ENCODE measurements at places on chromosomes 12 and 14.

DNA sequence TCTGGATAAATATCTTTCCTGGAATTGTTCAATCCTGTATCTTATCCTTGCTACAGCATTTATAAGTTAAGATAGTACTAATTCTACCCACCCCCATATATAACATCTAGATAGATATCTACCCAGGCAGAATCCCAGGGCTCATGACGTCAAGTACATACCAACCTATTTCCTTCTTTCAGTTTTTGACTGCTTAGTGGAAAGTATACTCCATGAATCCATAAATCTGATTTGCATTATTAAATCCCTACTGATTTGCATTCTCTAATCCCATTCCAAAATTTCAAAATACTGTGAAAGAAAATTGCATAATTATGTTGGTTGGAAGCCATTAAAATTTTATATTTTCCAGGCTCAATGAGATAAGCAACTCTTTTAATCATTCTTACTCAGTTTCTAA is 111.7 kb downstream of the KITLG start:
- no peak for DNase-seq

- DNase-seq = no peak
Observed at GRCh38 chr14:64755781-64756221, 51.6 kb downstream of the PLEKHG3 start.

DNA sequence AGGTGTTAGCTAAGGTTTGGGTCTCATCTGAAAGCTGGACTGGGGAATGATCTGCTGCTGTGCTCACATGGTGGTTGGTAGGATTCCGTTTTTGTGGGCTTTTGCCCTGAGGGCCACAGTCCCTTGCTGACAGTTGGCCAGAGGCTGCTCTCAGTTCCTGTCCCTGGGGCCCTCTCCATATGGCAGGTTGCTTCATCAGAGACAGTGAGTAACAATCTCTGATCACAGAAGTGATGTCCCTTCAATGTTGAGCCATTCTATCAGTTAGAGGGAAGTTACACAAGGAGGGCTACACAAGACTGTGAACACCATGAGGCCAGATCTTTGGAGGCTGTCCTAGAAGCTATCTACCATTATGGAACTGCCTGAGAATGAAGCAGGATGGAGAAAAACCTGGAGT is 137.2 kb downstream of the AACS start:
- no peak for DNase-seq

DNA sequence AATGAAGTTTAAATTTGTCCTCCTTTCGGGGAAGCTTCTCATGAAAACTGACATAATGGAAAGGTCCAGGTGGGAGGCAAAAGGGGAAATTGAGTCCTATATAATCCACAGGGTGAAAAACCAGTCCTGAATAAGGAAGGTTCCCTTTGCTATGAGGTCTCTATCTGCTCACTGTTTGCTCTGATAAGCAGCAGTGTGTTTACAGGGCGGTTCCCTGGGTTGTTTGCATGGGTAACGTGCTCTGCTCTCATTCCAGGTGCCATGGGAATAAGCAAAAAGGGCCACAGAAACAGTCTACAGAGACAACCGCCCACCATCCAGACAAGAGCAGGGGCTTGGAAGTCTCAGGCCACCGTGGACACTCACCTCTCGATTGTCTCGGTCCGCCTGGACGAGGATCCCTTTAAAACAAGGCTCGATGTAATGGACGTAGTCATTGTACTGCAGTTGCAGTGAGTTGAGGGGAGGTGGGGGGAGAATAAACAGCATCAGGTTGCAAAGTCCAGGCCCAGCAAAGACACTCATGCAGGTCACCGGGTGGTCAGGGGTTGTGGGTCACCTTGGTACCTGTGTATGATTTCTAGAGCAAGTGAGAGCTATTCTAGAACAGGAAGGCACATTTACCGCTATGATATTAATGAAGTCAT is 32.7 kb downstream of the CACNA2D4 start:
- DNase-seq = no peak

DNA sequence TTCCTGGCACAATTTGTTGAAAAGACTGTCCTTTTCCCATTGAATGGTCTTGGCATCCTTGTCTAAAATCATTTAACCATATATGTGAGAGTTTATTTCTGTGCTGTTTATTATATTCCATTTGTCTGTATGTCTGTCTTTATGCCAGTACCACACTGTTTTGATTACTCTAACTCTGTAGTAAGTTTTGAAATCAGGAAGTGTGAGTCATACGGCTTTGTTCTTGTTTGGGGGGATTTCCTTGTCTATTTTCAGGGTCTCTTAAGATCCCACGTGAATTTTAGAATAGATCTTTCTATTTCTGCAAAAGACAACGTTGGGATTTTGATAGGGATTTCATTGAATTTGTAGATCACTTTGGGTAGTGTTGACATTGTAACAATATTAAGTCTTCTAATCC is 88.5 kb downstream of the MYRFL start:
- DNase-seq = no peak

DNA sequence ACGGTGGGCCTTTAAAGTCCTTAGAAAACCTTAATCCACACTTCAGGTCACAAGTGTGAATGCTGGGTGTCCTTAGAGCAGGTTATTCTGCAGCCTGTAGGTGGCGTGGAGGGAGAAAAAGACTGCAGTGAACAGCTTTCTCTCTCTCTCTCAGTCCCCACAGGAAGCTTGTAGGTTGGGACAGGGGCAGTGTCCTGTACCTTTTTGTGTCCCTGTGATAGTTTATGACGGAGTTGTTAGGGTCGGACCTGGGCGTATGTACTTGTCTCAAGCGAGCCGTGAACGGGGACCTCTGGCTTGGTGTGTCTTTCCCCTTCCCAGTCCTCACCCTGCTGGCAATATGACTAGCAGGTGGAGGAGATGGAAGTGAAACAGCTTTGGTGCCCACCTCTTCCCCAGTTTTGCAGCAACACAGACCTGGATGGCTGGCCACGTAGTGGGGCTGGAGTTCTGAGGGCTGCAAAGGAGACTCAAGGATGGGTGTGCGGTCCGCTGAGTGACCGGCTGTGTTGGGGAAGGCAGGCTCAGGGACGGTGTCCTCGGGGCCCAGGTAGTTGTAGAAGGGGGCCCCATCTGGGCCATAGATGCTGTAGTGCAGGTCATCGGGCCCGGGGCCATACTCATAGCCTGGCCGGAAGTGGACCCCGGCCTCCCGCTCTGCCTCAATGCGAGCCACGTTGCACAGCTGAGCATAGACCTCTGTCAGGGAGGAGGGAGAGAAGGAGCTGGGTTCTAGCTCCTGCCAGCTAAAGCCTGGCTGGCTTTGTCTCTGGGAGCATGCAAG is 8.9 kb downstream of the ISCA2 start:
- no peak for DNase-seq

DNA sequence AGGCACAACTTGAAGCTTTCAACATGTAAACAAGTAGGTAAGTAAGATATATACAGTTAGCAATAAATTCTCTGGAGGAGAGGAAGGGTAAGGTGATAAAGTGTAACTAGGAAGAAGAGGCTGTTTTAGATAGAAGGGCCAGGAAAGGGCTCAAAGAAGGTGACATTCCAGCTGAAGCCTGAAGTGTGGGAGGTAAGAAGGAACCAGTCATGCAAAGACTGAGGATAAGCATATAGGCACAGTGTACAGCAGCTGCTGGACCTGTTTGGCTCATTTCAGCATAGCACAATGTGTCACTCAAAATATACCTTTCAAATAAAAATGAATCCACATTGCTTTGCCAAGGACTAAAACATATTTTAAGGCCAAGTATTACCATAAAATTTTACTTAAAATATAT is 28.6 kb upstream of the ARL1 start:
- no peak for DNase-seq

- DNase-seq = no peak
Observed at GRCh38 chr14:75934998-75935628, 46.7 kb downstream of the TGFB3 start.

DNA sequence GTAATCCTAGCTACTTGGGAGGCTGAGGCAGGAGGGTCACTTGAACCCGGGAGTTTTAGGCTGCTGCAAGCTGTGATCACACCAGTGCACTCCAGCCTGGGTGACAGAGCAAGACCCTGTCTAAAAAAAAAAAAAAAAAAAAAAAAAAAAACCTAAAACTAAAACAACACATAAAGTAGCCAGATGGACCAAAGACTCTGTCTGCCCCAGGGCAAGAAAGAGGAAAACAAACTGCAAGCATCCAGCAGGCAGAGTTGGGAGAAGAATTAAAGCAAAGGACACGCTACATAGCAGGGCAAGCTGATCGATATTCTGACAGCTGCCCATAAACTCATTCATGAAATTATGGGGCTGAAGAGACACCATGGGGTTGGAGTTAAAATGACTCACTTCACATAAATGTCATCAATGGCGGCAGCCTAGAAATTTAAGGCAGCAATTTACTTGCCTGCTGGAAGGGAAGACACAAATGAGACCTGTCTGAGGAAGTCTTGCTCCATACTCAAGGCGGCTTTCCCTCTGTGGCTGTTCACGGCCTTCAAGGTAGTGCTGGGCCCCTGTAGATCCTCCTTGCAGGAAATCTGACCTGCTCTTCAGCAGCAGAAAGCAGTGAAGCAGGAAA is 259.1 kb upstream of the FKBP4 start:
- no peak for DNase-seq

DNA sequence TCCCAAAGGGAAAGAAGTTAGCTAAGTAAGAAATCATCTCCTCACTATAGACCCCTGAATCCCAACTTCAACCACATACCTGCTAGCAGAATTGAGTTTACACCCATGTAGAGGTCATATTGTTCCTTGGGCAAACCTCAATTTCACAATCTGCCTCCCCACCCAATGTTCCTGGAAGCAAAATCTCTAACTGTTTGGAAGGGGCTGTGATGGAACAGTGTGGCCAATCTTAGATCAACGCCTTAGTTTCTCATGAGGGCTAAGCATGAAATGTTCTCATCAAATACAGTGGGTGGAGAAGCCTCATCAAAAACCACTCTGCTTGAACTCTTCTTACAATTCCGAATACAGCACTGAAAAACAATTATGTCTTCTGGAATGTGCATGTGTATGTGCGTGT is 284.0 kb upstream of the NOS1 start:
- DNase-seq = no peak

DNA sequence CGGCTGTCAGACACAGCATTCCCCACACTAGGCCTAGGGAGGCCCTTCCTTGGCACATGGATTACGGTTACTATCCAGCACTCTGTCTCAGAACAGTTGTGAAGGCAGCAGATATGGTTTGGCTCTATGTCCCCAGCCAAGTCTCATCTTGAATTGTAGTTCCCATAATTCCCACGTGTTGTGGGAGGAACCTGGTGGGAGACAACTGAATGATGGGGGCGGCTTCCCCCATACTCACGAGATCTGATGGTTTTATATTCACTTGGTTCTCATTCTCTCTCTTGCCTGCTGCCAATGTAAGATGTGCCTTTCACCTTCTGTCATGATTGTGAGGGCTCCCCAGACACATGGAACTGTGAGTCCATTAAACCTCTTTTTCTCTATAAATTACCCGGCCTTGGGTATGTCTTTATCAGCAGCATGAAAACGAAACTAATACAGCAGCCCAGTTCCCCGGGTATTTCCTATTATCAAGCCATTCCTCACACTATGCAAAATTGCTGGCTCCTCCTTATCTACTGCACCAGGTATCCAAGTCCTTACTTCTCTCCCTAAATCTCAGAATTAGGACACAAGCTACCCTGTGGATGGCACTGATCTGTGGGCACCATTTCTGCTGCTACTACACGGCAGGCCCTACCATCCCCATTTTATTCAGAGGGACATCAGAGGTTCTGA is 33.3 kb downstream of the NT5DC3 start:
- no peak for DNase-seq

- DNase-seq = no peak
Observed at GRCh38 chr12:4830556-4831210, 79.0 kb upstream of the KCNA1 start.

GRCh38 chr12:62116986-62117385 is 143.2 kb upstream of the USP15 start:
- DNase-seq = no peak

DNA sequence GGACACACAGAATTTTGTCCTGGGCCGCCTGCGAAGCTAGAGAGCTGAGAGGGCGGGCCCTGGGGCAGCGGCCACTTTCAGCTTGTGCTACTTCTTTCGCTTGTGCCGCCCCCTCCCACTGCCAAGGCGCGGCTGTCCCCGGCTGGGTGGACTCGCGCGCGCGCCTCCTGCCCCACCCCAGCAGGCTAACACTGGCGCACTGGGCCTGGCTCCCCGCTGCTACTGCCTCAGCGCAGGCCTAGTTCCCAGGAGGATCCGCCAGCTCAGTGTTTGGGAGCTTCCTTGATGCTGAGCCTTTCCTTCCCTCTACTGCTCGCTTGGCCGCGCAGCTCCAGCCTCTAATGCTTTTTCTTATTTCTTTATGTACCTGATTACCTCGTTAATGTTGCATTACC is 27.4 kb upstream of the METAP2 start:
- DNase-seq = no peak

DNA sequence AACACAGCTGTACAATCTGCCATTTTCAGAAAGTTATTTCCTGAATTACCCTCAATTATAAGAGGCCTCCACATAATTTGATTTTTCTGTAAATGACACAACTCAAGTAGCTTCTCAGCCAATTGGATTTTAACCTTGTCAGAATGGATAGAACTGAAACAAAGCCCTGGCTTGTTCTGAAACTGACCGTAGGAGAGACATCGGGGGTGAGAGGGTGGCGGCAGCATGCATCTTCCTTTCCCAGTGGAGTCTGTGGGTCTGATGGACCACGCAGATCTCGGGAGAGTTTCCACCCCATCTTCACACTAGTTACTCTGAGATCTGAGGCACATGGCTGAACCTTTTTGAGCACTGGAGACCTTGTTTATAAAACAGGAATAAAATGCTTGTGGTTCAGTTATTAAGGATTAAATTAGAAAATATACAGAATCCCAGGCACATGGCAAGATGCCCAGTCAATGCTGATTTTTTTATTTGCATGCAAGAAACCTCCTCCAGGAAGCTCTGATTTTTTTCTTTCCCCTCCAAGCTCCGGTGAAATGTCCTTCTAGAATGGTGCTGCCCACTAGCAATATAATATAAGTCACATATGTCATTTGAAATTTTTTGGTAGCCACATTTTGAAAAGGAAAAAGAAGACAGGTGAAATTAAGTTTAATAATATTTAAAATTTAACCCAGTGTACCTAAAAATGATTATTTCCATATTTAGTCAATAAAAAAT is 153.9 kb downstream of the CHST11 start:
- DNase-seq = no peak

DNA sequence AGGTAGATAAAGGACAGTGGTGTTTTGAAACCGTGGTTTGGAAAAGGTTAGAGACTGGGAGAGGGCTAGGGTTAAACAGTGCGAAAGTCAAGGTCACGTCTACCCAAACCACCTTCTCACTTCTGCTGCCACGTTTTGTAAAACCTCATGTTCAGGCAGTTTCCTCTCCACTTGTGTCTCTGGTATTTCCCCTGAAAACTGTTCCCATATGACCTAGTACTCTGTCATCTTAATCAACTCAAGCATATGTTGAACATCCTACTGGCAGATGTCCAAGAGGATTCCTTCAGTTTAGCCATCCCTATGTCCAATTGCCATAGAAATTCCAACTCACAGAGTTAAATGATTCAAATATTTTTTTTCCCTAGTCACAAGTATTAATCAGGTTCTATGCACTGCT is 17.4 kb downstream of the CLEC4C start:
- no peak for DNase-seq

DNA sequence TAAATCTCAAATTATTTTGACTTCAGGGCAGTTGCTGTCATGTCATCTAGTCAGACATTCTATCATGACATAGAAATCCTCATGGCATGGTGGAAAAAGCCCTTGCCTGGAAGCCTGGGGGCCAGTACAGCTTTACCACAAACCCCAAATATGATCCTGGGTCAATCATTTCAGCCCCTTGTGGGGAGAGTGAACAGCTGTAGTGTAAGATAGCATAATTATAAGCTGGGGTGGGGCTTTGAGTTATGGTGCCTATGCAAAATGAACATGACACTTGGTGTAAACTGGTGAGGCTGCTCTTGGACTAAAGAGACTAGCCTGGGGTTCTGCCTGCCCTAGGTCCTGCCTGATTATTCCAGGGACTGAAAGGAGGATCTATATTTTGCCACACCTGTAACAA is 207.7 kb upstream of the DDHD1 start:
- DNase-seq = no peak

All from cortex of kidney (tissue), 1 donor.